ENCODE measurements at places on chromosomes 5 and 9.

GRCh38 chr9:116098476-116098875 is 55.1 kb upstream of the PAPPA start:
- H3K36me3 ChIP-seq, result no peaks in the 10 kb centered on the region
- H3K27ac ChIP-seq, result no peak overlapping the region
- no peak overlapping the region for H3K4me3 ChIP-seq
- no peak for DNase-seq
- no peaks in the 10 kb centered on the region for H3K27me3 ChIP-seq

DNA sequence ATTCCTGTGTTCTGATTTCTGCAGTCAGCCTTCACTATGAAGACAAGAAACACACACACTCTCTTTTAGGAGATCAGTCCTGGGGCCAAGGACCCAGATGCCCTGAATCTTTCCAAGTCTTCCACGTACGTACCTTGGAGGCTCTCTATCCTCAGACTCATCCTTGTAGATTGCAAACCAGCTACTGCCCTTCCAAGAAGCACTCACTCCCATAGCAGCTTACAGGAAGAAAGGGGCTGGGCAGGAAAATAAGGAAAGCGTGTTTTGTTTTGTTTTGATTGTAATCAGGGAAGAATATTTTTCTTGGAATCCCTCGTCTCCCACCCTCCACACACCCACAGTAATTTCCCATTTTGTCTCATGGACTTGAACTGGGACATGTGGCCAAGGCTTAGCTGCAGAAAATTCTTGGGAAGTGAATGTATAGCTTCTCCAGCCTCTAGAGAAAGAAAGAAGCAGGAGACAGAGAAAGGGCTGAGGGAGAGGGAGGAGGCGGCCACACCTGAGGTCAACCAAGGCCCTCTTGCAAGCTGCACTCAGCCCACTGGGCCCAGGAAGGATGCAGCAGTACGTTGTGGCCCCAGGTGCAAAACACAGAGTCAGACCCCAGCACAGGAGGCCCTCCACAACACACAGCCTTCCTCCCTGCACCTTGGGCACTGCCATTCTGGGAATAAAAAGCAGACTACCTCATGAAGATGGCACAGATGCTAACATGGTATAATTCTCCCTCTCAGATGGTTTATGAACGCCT is 29.9 kb downstream of the IRX2 start:
- H3K4me1 ChIP-seq, result no peaks in the 10 kb centered on the region
- H3K4me3 ChIP-seq, result no peak overlapping the region
- no peaks in the 10 kb centered on the region for H3K27me3 ChIP-seq
- no peak overlapping the region for H3K27ac ChIP-seq

- no peak overlapping the region for H3K27ac ChIP-seq
- H3K36me3 ChIP-seq, result peaks cover 11% of the 10 kb centered on the region
- H3K4me3 ChIP-seq, result peak overlapping the region; percentile 35
- no peak for DNase-seq
- peaks cover 19% of the 10 kb centered on the region for H3K4me1 ChIP-seq
- H3K27me3 ChIP-seq, result peaks cover 26% of the 10 kb centered on the region
These were observed 3.7 kb upstream of the IRX2 start for GRCh38 chr5:2755076-2755680.

GRCh38 chr5:41747301-41747700 is 122.9 kb downstream of the OXCT1 start:
- no peak overlapping the region for H3K4me3 ChIP-seq
- no peaks in the 10 kb centered on the region for H3K4me1 ChIP-seq
- H3K27me3 ChIP-seq, result no peaks in the 10 kb centered on the region
- H3K36me3 ChIP-seq, result peaks cover 11% of the 10 kb centered on the region
- DNase-seq, result no peak

Data from naive B cell (primary cell).